ENCODE measurements at places on chromosomes 7 and 10.
A peak's percentile ranks its signal among the peaks of the same experiment; 100 is the strongest.

- no peak for DNase-seq
Measured at GRCh38 chr10:28738200-28738599, 60.9 kb downstream of the BAMBI start.

- no peak for DNase-seq
Measured at GRCh38 chr10:105769248-105770184, 1128.4 kb downstream of the SORCS3 start.

DNA sequence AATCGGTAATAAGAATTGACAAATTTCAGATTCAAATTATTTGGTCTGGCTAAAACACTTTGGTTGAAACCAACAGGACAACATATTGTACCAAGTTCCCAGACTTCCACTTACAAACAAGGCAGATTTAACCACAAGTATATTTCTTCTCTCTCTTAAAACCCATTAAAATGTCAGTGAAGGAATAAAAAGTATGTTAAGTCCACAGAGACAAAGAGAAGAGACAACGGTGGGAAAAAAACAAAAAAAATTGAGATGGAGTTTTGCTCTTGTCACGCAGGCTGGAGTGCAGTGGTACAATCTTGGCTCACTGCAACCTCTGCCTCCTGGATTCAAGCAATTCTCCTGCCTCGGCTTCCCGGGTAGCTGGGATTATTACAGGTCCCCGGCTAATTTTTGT, 16.3 kb downstream of the TM9SF3 start:
- DNase-seq = no peak

- DNase-seq = peak; percentile 79
Measured at GRCh38 chr7:127393368-127394058, 1.0 kb upstream of the ZNF800 start.

DNA sequence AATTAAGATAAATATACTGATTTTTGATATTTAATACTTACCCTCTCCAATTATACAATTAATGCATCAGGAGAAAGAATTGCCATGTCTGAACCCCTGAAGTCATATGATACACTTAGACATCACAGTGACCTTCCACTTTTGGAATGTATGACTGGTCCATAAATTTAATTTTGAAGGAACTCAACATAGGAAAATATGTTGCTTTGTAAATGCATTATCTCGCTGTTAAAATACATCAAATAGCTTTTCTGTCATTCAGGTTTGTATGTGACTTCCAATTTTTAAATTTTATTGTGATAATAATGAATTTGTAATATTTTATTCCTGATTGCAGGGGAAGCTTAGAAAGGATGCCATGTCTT, 631.9 kb upstream of the ANKRD30A start:
- DNase-seq = no peak

GRCh38 chr10:52128056-52128683, 185.9 kb upstream of the DKK1 start:
- no peak for DNase-seq

- no peak for DNase-seq
Measured at GRCh38 chr7:39238234-39238869, 260.6 kb downstream of the POU6F2 start.

DNA sequence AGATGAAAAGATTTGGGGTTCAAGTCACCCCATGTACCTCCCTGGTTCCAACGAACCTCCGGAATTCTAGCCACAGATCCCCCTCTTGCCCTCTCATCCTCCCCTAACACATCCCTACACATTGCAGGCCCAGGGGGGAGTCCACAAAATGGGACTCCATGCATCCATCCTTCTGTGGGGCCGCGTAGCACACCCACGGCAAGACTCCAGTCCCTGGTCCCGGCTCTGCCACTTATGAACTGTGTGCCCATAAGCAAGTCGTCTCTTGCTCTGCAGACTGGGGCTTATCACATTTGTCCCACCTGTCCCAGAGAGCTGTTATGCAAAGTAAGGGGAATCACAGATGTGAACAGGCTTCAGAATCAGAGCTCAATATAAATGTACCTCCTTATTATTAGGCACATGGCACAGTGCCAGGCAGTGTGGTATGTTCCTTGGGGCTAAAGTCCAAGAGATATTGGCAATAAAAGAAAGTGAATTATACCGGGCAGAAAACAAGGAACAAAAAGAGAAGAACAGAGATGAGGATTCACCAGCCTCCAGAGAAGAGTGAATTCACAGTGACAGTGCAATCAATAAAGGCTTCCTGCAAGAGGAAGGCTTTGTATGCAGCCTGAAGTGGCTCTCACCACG, 73.9 kb downstream of the KCNMA1 start:
- DNase-seq = no peak

DNA sequence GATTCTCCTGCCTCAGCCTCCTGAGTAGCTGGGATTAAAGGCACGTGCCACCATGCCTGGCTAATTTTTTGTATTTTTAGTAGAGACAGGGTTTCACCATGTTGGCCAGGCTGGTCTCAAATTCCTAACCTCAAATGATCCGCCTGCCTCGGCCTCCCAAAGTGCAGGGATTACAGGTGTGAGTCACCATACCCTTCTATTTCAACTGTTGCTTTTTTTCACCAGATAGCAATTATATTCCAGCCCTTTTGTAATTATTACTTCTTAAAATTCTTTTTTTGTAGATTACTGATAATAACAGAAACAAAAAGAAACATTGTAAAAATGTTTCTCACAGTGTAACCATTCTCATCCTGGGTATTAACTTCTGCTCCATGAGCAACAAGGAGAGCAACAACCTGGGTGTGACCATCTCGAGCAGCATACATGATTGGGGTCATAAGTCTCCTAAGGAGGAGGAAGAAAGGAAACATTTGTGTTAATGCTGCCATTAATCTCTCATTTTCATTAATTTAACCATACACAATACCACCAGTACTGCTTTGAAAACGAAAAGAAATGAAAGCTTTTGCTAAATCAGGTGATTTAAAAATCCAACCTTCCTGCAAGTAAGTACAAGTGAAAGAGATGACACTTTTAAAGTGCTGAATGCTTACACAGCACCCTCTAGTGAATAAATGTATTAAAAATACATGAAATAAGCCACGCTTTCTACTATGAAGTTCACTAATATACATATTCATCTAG, 41.8 kb downstream of the ASZ1 start:
- DNase-seq = no peak
